ENCODE measurements at places on chromosomes 13 and 19. TPM values are rescaled to one million over a fixed set of nuclear protein-coding genes. Genes with fewer than 3 reads are reported as not detected.

DNA sequence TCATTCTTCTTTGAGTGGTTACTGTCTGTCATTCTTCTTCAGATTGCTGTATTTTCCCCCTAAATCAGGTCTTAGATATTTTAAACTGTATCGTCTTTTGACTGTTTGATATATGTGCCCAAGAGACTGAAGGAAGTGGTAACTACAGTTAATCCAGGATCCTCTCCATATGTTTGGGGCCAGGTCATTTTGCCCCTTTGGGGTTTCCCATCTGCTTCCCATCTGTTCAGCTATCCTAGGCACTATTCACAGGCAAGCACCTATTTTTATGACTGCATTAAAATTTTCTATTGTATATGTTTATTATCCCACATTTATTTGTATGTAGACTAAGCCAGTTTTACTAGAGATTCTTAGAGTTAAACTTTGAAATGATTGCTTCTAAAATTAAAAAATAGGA, 244.2 kb downstream of the PCCA start:
- no peak for DNase-seq

- no peak for DNase-seq
Observed at GRCh38 chr19:12752056-12752781, 628 bp downstream of the BEST2 start.

DNA sequence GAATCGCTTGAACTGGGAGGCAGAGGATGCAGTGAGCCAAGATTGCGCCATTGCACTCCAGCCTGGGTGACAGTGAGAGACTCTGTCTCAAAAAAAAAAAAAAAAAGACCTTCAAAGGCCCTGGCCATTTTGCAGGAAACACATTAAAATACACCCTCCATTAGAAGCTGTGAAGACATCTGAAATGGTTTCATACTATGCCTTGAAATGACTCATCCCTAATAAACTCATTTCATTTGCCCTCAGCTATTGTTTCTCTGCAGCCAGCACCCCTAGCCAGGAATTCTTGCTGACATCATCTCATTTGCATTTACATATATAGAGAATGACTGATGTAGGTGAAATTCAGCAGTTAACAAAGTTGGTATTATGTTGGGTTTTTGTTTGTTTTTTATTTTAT, 8.7 kb downstream of the EML2 start:
- DNase-seq, result peak; percentile 85

DNA sequence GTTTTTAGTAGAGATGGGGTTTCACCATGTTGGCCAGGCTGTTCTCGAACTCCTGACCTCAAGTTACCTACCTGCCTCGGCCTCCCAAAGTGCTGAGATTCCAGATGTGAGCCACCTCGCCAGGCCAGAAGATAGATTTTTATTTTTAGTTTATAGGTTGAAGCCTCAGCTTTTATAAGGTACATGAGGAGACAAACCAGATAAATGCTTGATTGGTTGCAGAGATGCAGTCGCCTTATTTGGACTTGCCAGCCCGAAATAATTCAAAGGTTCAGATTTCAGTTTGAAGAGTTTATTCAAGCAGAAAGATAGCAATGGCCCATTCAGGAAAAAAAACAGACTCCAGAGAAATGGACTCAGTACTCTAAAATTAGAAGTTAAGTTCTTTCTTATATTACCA, 3.1 kb downstream of the ZNF69 start:
- DNase-seq, result no peak

Gene RGCC
- 76.8 TPM for total RNA-seq

DNA sequence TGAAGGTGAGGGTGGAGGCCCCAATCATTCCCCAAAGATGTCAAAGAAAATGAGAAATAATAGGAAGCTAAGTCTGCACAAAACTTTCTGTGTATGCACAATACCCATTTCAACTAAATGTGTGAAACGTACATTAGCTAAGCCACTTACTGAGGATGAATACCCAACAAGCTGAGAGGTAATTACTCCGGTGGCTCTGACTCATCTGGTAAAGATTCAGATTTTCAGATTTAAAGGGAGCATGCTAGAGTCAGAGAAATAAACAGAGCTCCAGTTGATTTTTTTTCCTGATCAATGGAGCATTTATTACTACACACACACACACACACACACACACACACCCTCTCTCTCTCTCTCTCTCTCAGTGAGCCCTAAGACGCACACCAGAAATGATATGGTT, 194.8 kb upstream of the ARGLU1 start:
- DNase-seq, result no peak

- DNase-seq, result no peak
Observed at GRCh38 chr13:109971456-109972090, 185.2 kb upstream of the IRS2 start.

Measured in dermis microvascular lymphatic vessel endothelial cell (primary cell).